ENCODE measurements at places on chromosomes 16 and 17. TPM values are rescaled to one million over a fixed set of nuclear protein-coding genes. Genes with fewer than 3 reads are reported as not detected.

The SLC16A11 gene
- 0.75 TPM for total RNA-seq

The JUP gene
- 79.8 TPM for total RNA-seq

The PLEKHH3 gene
- total RNA-seq = 26.7 TPM

The NTN1 gene
- 19.9 TPM for total RNA-seq

GRCh38 chr16:47565454-47565853 lies 104.3 kb downstream of the PHKB start:
- H3K27ac ChIP-seq = peak overlapping the region; percentile 36
- H3K36me3 ChIP-seq = peaks cover 18% of the 10 kb centered on the region
- no peak for DNase-seq
- no peaks in the 10 kb centered on the region for H3K27me3 ChIP-seq
- peaks cover 18% of the 10 kb centered on the region for H3K4me1 ChIP-seq

GRCh38 chr17:56793957-56794356 lies 39.8 kb downstream of the C17orf67 start:
- H3K27me3 ChIP-seq = peaks cover 4% of the 10 kb centered on the region
- no peak for DNase-seq
- H3K4me3 ChIP-seq = no peak overlapping the region
- H3K36me3 ChIP-seq = no peaks in the 10 kb centered on the region

- H3K36me3 ChIP-seq = no peaks in the 10 kb centered on the region
- no peak overlapping the region for H3K27ac ChIP-seq
- no peak overlapping the region for H3K4me3 ChIP-seq
- H3K4me1 ChIP-seq = no peaks in the 10 kb centered on the region
Measured at GRCh38 chr16:88292007-88292970, 90.5 kb upstream of the ZNF469 start.

- DNase-seq = no peak
- H3K4me3 ChIP-seq = peak overlapping the region; percentile 11
- H3K36me3 ChIP-seq = no peaks in the 10 kb centered on the region
- H3K4me1 ChIP-seq = peaks cover 40% of the 10 kb centered on the region
- H3K27me3 ChIP-seq = no peaks in the 10 kb centered on the region
Measured at GRCh38 chr16:78607465-78607864, 508.0 kb downstream of the WWOX start.
